ENCODE measurements at places on chromosomes 3 and 15.

- DNase-seq: no peak
Observed at GRCh38 chr3:176328666-176329065, 868.6 kb downstream of the TBL1XR1 start.

DNA sequence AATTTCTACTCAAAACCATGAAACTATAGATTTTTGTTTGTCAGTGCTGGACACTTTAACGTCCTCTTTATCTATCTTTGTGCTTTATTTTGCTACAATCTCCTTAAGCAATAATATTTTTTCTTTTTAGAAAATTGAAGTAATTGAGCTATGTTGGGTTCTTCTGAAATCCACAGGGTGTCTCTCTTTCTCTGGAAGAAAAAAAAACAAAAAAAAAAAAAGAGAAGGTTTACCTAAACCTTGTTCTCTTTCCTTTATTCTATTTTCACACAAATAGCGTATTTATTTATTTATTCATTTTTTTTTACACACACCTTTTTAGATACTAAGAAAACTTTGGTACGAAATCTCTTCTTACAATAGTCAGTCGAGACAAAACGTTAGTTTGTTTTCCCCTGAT is 601.0 kb downstream of the EDEM1 start:
- DNase-seq: no peak

DNA sequence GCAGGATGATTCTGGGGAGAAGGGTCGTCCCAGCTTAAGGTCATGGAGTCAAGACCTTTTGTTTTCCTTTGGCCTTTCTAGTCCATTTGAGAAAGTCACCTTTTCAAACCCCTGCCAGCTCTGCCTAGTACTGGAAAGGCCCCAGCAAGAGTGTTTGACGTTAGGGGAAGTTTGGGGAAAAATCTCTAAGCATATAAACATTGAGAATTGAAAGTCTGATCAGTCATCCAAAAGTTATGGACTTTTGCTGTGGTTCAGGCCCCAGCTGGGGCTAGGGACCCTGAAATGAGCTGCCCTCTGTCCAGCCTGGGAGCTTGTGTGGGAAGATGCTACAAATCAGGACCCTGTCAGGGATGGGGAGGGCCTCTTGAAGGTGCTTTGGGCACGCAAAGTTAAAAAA is 21.6 kb downstream of the SLC6A6 start:
- DNase-seq: no peak

DNA sequence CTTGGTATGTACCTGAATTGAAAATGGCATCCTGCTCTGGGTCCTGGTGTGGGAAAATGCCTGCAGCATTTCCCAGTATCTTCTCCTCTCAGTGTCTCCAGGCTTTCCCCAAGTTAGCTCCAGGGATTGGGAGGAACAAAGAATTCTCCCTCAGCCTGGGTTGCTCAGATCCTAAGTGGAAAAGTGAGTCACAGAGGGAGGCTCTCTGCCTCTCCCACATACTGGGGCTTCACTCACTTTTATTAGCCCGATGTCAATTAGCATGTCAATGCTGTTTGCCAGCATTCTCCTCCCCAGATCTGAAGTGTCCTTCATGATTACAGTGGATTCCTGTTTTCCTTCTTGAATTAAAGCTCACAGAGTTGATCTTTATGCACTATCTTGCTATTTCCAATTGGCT is 655.0 kb downstream of the EPHA3 start:
- DNase-seq: no peak

DNA sequence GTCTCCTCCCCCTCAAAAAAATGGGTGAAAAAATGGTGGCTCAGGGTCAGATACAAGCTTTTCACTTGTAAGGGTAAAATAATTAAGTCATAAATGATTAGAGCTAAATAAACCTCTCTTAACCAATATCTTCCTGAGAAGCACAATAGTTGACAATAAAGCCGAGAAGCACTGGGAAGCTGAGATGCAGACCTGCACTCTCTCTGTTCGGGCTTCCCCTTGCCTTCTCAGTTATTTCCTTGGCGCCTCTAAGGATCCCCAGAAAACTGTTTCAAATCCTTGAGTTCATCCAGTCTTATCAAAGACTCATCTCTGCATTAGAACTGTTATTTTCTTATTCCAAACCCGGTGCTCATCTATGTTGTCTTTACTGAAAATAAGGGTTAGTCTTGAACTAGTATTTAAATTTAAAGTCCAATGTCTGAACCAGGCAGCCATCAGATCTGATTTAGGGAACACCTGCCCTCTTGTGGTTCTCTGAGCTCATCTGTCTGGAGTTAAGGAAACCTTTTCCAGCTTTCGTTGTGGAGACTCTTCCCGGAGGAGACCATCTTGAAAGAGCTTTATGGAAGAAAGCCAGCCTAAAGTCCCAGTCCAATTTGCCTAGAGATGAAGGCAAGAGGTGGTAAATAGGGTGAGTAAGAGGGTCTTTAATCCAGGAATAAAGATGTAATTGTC is 256.4 kb upstream of the MCTP2 start:
- peak; percentile 20 for DNase-seq

Data from lung (tissue), 17 donors.